ENCODE measurements at places on chromosomes 6 and 20.

DNA sequence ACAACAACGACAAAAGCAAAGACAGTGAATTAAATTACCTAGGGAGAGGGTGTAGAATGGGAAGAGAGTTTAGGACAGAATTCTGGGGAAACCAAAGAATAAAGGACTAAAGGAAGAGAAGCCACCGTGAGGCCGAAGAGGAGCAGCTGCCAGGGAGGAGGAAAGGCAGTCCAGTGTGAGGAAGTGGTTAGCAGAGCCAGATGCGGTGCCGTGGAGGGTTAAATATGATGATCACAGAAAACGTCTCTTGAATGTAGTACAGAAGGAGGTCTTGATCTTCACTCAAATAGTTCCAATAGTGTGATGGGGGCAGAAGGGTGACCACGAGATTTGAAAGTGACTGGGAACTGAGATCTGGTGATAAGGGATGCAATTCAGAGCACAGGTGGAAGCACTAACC, 67.7 kb downstream of the TMEM244 start:
- no peak for DNase-seq

- DNase-seq: no peak
Measured at GRCh38 chr20:49395183-49395582, 87.3 kb downstream of the KCNB1 start.

DNA sequence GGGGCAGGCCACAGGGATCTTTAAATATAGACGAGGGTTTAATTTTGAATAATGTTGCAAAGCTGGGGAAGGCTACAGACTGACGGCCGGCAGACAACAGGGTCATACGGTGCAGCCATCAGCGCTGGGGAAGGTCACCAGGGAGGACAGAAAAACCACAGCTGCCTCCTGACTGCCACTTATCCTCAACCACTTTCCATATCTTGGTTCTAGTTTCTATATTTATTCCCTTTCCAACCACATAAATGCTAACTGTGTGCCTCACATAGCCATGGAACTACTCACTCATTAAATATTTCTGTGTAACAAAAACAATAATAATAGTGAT, 85.7 kb upstream of the AGPAT4 start:
- no peak for DNase-seq

GRCh38 chr6:18720075-18720474, 332.9 kb downstream of the RNF144B start:
- no peak for DNase-seq

DNA sequence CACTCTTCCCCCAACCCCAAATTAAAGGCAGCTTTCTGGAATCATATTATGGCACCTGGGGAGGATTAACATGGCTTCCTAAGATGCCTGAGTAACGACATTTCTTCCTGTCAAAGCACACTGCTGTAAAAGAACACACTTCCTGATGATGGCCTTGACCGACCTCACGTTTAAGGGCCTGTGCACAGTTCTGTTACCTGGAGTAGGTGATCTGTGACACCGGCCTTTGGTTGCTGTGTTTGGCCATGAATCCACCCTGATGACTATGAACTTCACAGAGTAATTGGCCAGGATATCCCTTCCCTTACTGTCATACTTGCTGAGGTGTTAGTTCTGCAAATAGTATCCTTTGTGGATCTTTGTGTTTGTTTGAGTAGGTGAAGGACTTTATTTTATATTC, 45.8 kb downstream of the PLCB4 start:
- DNase-seq: no peak

DNA sequence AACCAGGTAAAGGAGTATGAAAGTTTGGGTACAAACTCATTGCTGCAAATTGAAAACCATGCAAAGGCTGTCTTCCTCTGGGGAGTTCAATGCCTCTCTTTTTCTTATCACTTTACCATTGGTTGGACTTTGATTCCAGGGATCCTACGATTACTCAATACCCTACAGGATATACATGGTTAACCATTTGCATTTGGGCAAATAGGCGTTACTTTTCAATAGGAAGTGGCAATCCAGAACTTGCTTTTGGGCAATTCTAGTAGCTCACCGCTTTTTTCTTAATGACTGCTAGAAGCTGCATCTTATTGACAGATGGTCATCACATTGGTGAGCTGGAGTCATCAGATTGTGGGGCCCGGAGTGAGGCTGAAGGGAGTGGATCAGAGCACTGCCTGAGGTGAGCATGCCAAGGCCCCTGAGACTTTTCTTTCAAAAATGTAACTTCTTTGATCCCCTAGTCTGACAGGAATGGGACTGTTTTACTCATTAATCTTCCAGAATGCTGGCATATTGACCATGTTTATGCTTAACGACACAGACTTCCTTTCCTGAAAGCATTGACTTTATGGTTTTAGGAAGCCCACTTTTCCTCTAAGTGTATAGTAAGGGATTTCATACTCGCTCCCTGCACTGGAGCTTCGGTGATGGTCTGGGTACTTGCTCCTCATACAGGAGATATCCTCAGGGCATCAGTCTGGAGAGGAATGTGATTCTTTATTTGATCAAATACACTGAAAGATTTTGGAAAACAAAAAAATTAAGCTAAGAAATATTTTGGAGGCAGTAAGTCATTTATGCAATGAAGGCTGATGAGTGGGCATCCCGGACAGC, at the start of gene CCR6:
Gene CCR6, plus strand, starts transcription at position 270 of the 831 bp plus-strand sequence. CDS start 13,039 bp downstream, outside the sequence.
- no peak for DNase-seq

- no peak for DNase-seq
Measured at GRCh38 chr6:34381081-34381480, 11.4 kb downstream of the NUDT3 start.

DNA sequence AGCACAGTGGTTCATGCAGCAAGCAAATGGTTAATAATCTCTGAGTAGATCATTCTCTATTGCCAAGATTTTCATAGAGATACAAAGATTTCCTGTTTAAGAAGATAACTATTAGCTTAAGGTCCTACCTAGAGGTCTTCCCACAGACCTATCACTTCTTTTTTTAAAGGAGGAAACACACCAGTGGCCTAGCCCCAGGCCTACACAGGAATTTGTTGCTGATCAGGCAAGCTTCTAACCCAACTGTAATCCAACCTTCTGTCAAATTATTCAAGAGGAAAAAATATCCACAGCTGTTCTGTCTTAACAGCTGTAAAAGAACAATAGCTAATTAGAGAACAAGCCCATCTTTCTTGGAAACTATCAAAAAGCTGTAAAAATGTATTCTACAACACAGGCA, 332.8 kb downstream of the BTBD9 start:
- no peak for DNase-seq

DNA sequence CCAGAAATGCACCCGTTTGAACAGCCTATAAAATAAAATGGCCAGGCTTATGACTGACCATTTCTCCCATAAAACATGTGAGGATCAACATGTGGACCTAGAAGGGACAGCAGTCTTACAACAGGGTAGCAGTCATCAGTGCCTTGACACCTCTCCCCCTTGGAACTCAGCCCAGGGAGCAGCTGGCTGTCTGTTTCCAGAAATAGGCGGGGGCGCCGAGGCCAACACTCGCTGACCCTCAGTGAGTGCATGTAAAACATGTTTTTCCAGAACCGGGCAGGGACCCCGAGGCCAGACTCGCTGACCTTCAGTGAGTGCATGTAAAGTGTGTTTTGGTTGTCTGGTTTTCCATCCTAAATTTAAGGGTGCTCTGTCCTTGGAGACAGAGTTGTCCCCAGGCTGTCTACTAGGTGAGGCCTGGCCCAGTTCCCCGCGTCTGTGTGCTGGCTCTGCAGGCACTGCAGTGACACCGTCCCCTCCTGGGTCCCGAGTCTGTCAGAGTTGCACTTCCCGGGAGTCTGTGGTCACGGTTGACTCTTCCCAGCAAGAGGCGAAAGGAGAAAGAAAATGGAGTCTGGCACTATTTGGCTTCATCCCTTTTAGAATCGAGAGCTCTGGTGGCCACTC, 19.8 kb upstream of the ADRM1 start:
- no peak for DNase-seq

DNA sequence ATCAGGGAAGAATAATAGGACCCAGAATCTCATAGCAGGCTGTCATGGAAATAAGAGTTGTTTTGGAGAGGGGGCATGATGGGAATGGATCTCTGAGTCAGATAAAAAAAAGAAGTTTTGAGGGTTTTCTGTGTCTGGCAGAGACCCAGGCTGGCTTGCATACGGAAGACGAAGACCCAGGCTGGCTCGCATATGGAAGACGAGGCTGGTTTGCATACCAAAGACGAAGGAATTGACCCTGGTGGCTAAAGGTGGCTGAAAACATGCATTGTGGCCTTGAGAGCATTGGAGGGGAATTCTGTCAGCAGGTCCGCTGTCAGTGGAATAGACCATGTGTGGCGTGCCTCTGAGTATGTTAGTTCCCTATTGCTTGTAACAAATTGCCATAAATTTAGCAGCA, 335.1 kb downstream of the BTBD3 start:
- no peak for DNase-seq

- no peak for DNase-seq
Measured at GRCh38 chr6:21406316-21406715, 187.2 kb upstream of the SOX4 start.

- DNase-seq: no peak
Measured at GRCh38 chr20:24208652-24209051, 220.1 kb upstream of the GGTLC1 start.
